MM.1S (cell line): ENCODE measurements at places on chromosomes 3 and 15.

DNA sequence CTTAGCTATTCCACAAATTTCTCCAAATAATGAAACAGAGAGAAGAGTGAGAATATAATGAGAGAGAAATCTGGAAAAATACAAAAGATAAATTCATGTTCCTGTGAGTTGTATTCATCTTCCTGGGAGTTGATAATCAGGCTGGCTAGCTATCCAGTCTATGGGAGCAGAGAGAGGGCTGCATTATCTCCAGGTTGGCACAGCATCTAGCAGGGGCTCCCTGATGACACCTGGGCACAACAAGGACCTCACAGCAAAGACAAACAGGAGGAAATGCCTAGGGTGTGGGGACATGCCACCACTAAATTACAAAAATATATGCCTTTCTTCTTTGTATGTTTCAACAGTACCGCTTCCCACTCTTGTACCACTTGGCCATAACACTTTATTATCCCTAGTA, 1.9 kb downstream of the EHD4 start:
- peak overlapping the region; percentile 94 for H3K27ac ChIP-seq
- H3K4me3 ChIP-seq = peak overlapping the region; percentile 95
- DNase-seq = no peak
- no peaks in the 10 kb centered on the region for H3K27me3 ChIP-seq
- H3K36me3 ChIP-seq = no peaks in the 10 kb centered on the region

DNA sequence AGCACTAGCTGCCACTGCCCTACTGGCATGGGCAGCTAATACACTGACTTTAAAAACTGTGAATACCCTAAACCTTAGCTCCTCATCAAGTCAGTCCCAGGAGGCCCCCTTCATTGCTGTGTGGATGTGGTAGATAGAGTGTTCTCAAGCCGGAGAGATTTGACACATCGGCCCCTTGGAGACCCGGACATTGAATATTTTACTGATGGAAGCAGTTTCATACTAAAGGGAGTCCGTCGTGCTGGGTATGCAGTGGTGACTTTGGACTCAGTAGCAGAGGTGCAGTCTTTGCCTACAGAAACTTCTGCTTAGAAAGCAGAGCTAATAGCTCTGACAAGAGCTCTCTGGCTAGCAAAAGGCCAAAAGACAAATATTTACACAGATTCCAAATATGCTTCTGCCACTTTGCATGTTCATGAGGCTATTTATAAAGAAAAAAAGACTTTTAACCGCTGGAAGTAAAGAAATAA, 17.5 kb downstream of the CCR4 start:
- H3K4me3 ChIP-seq = no peak overlapping the region
- no peaks in the 10 kb centered on the region for H3K27me3 ChIP-seq
- no peak overlapping the region for H3K27ac ChIP-seq
- no peak for DNase-seq
- no peaks in the 10 kb centered on the region for H3K36me3 ChIP-seq
- H3K4me1 ChIP-seq = no peaks in the 10 kb centered on the region

DNA sequence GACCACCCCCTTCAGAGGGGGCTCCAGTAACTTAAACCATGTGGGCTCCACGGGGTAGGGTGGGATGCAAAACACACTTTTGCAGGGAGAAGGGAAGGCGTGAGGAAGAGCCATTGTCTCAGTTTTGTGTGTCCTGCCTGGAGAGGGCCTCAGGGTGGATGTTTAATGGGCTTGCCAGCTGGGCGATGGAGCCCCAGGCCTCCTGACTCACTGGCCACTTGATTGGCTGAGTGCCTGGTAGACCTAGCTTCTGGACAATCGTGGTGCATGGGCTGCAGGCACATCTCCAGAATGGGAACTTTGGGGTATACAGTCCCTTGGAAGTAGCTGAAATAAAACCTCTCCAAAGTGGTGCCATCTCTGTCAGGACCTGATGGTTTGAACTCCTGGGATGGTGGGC, 118.3 kb upstream of the MRPS22 start:
- H3K27ac ChIP-seq = no peak overlapping the region
- H3K27me3 ChIP-seq = no peaks in the 10 kb centered on the region
- no peaks in the 10 kb centered on the region for H3K36me3 ChIP-seq

DNA sequence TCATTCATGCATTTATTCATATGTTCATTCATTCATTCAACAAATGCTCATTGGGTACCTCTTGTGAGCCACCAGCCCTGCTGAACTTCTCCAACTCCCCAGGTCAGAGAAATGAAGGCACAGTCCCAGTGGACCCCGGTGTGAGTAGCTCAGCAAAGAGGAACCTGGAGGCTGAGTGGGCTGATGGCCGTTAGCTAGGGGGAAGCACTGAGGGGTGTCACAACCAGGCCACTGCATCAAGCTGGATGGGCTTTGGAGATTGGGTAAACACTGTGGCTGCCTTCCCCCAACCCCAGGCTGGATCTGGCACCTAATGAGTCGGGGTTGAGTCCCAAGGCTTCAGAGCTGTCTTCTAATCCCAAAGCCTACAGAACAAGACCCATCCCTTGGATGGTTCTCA, 12.1 kb upstream of the ALAS1 start:
- no peaks in the 10 kb centered on the region for H3K27me3 ChIP-seq
- no peak for DNase-seq
- H3K4me1 ChIP-seq = no peaks in the 10 kb centered on the region
- H3K27ac ChIP-seq = no peak overlapping the region

DNA sequence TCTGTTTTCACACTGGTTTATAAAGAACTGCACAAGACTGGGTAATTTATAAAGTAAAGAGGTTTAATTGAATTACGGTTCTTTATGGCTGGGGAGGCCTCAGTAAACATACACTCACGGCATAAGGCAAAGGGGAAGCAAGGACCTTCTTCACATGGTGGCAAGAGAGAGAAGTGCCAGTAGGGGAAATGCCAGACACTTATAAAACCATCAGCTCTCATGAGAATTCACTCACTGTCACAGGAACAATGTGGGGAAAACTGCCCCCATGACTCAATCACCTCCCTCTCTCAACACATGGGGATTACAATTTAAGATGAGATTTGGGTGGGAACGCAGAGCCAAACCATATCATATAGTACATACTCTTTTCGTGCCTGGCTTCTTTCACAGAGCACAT, 42.4 kb downstream of the MAP2K1 start:
- H3K27ac ChIP-seq = no peak overlapping the region
- no peaks in the 10 kb centered on the region for H3K4me1 ChIP-seq

- no peaks in the 10 kb centered on the region for H3K36me3 ChIP-seq
- no peak overlapping the region for H3K27ac ChIP-seq
- H3K27me3 ChIP-seq = no peaks in the 10 kb centered on the region
- no peak overlapping the region for H3K4me3 ChIP-seq
Measured at GRCh38 chr3:123781138-123781537, 103.0 kb downstream of the MYLK start.

- H3K27ac ChIP-seq = no peak overlapping the region
- H3K27me3 ChIP-seq = no peaks in the 10 kb centered on the region
- no peaks in the 10 kb centered on the region for H3K4me1 ChIP-seq
- no peaks in the 10 kb centered on the region for H3K36me3 ChIP-seq
- DNase-seq = no peak
- no peak overlapping the region for H3K4me3 ChIP-seq
Measured at GRCh38 chr3:169138849-169139420, 524.6 kb downstream of the MECOM start.

- H3K4me3 ChIP-seq = no peak overlapping the region
- H3K4me1 ChIP-seq = peaks cover 1% of the 10 kb centered on the region; the same call in 1 of the 2 replicates
- H3K27ac ChIP-seq = no peak overlapping the region
- no peaks in the 10 kb centered on the region for H3K36me3 ChIP-seq
Measured at GRCh38 chr15:51302480-51302879, 35.9 kb downstream of the CYP19A1 start.

DNA sequence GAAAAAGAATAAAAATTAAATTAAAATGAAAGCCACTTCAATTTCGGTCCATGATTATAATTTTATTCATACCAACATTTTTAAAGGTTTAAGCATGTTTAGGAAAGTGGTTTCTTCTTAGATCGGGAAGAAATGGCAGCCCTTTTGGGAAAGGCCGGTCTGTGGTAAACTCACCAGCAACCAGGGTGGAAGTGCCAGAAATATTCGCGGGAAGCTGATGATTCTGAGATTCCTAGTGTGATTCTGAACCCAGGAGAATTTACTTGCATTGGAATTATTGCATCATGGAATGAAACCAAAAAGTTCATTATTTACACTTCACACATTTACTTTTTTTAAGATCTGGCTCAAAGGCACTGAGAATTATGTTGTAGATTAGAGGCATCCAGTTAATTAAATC, 97.2 kb upstream of the CCNL1 start:
- H3K4me1 ChIP-seq = no peaks in the 10 kb centered on the region
- H3K27ac ChIP-seq = no peak overlapping the region
- H3K4me3 ChIP-seq = no peak overlapping the region
- H3K27me3 ChIP-seq = no peaks in the 10 kb centered on the region
- no peak for DNase-seq

- no peaks in the 10 kb centered on the region for H3K36me3 ChIP-seq
- no peak overlapping the region for H3K27ac ChIP-seq
- no peak overlapping the region for H3K4me3 ChIP-seq
- H3K4me1 ChIP-seq = no peaks in the 10 kb centered on the region
- H3K27me3 ChIP-seq = no peaks in the 10 kb centered on the region
Measured at GRCh38 chr15:68508485-68509189, 70.2 kb upstream of the CORO2B start.

GRCh38 chr3:82561784-82562183, 800.3 kb upstream of the GBE1 start:
- no peak overlapping the region for H3K27ac ChIP-seq
- no peaks in the 10 kb centered on the region for H3K36me3 ChIP-seq
- DNase-seq = no peak
- H3K27me3 ChIP-seq = no peaks in the 10 kb centered on the region
- no peak overlapping the region for H3K4me3 ChIP-seq

DNA sequence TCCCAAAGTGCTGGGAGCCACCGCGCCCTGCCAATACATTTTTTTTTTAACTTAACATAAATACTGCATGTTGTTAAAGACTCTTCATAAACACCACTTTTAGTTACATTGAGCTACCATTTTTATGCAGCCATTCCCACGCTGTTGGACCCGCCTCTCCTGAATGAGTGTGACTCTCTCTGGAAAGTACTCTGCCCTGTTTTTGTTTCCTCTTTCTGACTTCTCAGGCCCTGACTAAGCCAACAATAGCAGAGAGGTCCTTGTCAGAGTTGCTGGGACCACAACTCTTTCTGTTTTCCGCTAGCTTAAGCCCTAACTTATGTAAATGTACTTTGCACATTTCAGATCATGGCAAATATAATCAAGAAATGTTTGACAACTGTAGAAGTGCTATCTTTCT, 35.2 kb downstream of the PARP15 start:
- H3K36me3 ChIP-seq = no peaks in the 10 kb centered on the region
- no peaks in the 10 kb centered on the region for H3K27me3 ChIP-seq
- no peak overlapping the region for H3K4me3 ChIP-seq
- peaks cover 11% of the 10 kb centered on the region for H3K4me1 ChIP-seq

DNA sequence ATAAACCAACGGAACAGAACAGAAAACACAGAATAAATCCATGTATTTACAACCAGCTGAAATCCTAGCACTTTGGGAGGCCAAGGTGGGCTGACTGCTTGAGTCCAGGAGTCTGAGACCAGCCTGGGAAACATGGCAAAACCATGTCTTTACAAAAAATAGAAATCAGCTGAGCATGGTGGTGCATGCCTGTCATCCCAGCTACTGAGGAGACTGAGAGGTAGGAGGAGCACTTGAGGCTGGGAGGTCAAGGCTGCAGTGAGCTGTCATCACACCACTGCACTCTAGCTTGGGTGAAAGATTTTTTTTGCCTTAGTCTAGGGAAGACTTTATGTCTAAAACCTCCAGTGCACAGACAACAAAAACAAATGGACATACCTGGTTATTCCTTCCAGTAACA, 120.7 kb downstream of the STT3B start:
- no peak for DNase-seq
- H3K27ac ChIP-seq = no peak overlapping the region
- no peak overlapping the region for H3K4me3 ChIP-seq
- no peaks in the 10 kb centered on the region for H3K4me1 ChIP-seq

GRCh38 chr15:50365570-50365969, 10.6 kb upstream of the GABPB1 start:
- no peak overlapping the region for H3K4me3 ChIP-seq
- no peaks in the 10 kb centered on the region for H3K4me1 ChIP-seq
- H3K27ac ChIP-seq = no peak overlapping the region
- 0 out of 2 replicates have a peak, but pooled peaks cover 6% of the 10 kb centered on the region for H3K36me3 ChIP-seq

DNA sequence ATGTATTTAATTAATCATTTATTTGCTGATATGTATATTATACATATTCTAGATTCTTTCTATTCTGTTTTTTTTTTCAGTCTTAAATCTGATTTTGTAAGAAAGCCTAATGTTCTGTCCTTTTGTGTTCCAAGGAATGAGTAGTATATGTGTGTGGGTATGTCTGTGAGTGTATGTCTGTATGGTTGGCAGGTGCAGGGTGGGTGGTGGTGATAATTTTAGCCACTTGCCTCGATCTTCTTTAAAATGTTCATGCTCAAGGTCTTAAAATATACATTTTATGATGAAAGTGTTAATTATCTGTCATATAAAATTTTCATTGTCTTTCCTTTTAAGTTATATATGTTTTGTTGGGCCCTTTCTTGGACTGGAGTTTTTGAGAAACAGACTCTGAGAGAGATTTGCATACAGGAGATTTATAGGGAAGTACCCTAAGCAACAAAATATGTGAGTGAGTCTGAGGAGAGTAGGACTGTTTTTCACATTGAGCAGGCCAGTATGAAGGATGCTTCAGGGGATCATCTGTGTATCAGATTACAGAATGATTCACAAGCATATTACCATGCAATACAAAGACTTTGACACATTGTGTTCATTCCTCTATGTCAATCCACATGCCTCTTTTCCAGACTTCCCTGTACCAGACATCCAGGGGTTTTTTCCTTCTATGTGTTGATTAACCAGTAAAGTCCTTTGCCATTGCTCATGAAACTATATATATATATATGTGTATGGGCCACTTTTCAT, 211.0 kb upstream of the DPPA4 start:
- H3K4me3 ChIP-seq = no peak overlapping the region
- DNase-seq = no peak
- no peak overlapping the region for H3K27ac ChIP-seq
- H3K36me3 ChIP-seq = no peaks in the 10 kb centered on the region

GRCh38 chr3:157746391-157746790, 243.2 kb upstream of the VEPH1 start:
- H3K4me3 ChIP-seq = no peak overlapping the region
- no peaks in the 10 kb centered on the region for H3K27me3 ChIP-seq
- no peaks in the 10 kb centered on the region for H3K36me3 ChIP-seq
- no peaks in the 10 kb centered on the region for H3K4me1 ChIP-seq
- DNase-seq = no peak

DNA sequence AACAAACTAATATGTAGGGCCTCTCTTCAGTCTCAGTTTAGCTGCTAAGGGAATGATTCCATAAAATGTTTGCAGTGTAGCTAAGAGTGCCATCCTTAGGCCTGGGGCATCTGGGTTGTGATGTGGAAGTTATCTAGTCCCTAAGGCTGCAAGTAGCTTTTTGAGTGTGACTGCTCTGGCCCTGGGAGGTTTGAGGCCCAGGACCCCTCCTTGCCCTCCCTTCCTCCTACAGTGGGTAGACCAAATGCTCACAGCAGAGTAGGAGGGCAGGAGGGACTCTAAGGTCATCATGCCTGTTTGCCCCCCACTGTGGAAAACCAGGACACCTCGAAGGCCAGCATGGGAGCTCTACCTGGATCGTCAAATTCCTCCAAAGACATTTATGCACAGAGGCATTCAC, 115.0 kb downstream of the EPHB1 start:
- DNase-seq = no peak
- no peak overlapping the region for H3K27ac ChIP-seq
- no peaks in the 10 kb centered on the region for H3K4me1 ChIP-seq
- H3K36me3 ChIP-seq = no peaks in the 10 kb centered on the region
- no peaks in the 10 kb centered on the region for H3K27me3 ChIP-seq
- H3K4me3 ChIP-seq = no peak overlapping the region
